ENCODE measurements at places on chromosomes 11 and 22.
A peak's percentile ranks its signal among the peaks of the same experiment; 100 is the strongest.

DNA sequence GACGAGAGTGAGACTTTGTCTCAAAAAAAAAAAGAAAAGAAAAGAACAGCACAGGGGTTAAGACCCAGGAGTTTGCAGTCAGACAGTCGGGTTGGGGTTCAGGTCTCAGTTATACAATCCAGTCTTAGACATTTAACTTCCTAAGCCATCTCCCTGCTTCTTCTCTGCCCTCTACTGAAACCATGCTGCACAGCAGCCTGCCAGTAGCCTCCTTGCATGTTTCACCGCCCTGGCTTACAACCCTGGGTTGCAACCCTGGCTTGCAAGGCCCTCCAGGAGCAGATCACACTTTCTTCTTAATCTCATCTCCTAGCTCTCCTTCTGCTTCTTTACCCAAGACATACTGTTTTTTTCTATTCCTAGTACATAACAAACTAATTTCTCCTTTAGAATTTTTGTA is 5.9 kb upstream of the B3GAT3 start:
- DNase-seq, result no peak

GRCh38 chr11:61362542-61362875 is 335 bp downstream of the TMEM138 start:
- DNase-seq, result no peak

- no peak for DNase-seq
Measured at GRCh38 chr11:47431356-47432083, 5.3 kb upstream of the PSMC3 start.

DNA sequence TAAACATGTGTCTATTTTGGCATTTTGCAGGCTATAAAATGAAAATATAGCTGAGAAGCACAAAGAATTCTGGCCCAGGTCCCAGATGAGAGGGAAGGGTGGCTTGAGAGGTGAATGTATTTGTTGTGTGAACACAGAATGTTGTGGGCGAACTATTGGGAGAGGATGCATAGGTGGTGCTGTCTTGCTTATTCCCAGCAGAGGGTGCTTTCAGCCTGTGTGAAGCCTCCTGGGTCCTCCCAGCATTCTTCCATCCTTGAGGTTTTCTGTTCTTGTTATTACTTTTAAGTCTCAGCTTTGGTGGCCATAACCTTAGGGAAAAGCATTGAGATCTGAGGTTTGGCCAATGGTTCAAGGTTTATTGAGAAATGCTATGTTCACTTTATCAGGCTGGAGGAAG is 108.7 kb upstream of the SNX19 start:
- DNase-seq, result no peak

GRCh38 chr22:29380032-29380781 is 8.2 kb downstream of the AP1B1 start:
- DNase-seq, result no peak

DNA sequence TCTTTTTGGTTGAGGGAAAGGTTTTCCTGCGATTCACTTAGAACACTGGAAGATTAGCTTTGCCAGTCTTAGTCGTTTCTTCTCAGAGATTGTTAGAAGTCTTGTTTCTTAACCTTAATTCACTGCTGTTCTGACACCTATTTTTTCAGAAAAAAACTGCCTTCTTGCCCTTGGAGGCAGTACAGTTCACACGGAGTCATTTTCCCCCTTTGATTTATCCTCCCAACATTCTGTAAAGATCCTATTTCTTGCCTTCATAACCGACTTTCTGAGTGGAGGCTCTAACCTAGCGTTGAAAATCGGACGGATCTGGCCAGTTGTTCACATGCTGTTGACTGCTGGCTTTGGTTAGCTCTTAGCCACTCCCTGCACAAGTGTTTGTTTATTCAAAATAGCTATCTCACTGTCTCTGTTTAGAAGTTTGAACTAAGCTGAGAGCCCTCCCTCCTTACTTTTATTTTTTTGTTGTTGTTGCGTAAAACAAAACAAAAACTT is 737 bp downstream of the BCL2L13 start:
- DNase-seq, result no peak

DNA sequence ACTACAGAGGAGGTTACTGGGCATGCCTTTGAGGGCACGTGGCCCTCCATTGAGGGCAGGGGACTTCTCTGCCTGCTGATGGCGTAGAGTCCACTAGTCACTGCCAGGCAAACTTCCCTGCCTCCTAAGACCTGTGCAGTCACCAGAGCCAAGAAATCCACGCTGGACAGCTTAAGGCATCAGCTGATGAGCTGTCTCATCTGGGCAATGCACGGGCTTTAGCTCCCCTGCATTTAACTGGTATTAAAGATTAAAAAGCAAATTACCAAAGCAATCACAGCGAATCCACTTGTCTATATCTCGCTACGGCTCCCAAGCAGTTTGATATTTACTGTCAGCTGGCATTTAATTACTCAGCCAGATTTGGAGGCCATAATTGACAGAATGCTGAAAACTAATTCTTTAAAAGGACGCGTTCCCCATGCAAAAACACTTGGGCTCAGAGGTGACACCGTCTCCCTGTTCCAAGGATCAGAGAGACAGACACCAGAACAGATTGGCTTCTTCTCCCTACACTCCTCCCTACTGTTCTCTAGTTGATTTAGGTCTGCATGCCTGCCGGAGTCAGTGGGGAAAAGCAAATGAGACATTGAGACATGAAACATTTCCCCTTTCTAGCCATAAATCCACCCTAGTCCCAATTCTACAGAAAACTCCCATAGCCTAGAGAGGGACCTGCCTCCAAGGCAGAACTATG is 68.5 kb downstream of the SPATA19 start:
- DNase-seq, result no peak

GRCh38 chr11:72955466-72955865 is 141.3 kb downstream of the ATG16L2 start:
- DNase-seq, result no peak

DNA sequence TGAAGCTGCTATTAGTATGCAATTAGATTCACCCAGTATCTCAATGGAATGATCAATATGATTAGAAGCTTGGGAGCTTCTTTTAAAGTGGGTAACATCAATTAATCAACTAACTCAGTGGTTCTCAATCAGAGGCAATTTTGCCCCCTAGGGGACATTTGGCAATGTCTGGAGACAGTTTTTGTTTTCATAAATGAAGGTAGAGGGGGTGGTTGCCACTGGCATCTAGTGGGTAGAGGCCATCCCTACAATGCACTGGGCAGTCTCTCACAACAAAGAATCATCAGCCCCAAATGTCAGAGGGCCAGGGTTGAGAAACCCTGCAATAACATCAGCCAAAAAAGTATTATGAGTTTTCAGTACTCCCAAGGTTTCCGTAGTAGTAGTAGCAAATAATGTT is 5.9 kb upstream of the AMOTL1 start:
- no peak for DNase-seq

- no peak for DNase-seq
Measured at GRCh38 chr11:58391879-58392278, 14.8 kb downstream of the OR5B3 start.

GRCh38 chr11:7307836-7308235 is 56.1 kb downstream of the SYT9 start:
- DNase-seq, result no peak

DNA sequence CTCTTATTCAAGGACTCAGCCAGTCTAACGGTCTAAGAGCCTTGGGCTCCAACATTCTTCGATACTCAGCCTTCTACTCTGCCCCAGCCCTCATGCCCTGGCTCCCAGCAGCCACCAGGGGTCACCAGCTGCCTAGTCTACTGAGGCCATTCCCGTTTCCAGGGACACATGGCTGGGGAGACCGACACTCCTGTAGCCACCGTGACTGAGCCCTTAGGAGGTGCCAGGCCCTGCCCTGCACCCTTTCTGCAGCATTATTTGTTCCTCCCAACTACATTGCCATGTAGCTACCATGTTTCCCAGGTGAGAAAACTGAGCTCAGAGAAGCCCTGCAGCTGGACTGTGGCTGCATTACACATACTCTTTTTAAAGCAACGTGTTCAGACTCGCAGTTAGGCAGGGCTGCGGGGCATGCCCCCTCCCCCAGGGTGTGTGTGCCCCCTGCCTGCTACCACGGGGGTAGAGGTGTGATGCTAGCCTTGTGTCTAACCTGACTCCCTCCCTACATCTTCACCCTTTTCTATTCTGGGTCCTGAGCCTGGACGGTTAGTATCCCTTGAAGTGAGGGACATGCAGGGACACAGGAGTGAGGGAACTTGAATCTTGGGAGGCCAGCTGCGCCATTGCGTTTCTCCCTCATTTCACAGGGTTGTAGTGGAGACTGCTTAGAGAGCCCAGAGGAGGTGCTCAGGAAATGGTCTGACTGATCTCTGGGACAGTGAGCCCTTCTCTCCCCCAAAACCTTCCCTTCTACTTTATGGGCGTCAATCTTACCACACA is 17.5 kb downstream of the ATG16L2 start:
- DNase-seq, result peak; percentile 94

DNA sequence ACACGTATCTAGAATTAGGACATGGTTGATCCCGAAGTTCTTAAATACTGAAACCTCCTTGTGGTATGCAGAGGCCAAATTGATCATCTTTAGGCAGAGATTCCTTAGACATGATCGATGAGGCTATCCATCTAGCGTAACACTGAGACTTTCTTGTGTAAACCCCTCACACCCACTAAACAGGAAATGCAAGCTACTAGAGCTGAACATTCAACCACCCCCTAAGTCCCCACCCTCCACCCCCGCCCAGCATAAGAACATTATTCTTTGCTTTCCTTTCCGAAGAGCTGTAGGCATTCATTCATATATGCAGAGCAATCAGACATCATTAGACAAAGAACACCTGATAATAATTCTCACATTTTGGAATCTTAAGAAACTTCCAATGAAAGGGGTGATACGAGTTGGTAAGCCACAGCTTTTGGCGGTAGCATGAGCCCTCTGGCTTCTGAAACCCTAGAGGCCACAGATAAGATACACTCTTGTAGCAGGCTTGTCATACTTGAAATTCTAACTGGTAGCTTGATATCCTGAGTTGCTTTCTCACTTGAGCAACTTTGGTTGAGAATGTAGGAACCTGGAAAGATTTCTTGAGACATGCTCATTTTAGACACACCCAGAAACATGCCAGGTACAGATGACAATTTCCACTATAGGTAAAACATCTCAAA is 42.2 kb downstream of the FLI1 start:
- DNase-seq, result no peak

GRCh38 chr22:49515475-49515874 is 312.2 kb downstream of the BRD1 start:
- peak; percentile 24 for DNase-seq

DNA sequence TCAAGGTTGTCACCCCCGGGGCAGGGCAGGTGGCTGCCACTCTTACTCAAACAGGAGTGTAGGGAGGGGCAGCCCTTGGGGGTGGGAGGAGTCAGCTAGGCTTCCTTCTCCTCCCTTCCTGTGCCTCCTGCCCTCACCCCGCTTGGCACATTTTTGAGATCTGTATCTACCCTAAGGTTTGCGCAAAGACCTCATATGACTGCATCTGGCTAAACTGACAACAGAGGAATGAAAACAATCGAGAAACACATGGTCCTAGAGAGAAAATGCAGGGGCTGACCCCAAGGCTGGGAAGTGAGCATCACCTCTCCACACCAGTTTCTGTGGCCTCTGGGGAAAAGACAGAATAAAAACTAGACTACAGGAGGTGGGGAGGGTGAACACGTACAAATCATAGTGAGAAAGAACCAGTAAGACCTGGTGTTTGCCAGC is 28.1 kb downstream of the IGSF9B start:
- DNase-seq, result no peak

GRCh38 chr11:5564259-5565019 is 16.1 kb upstream of the OR52H1 start:
- no peak for DNase-seq

- no peak for DNase-seq
Measured at GRCh38 chr11:33057284-33057683, 17.9 kb downstream of the TCP11L1 start.

All from cardiac septum (tissue), 1 donor.